HAP-1 (cell line): ENCODE measurements at places on chromosomes 7 and 10.
A peak's percentile ranks its signal among the peaks of the same experiment; 100 is the strongest.

- no peak for DNase-seq
These were observed 101.1 kb downstream of the ICA1 start for GRCh38 chr7:8160779-8161345.

GRCh38 chr10:71213761-71214440 lies 1.5 kb downstream of the UNC5B start:
- DNase-seq: no peak

DNA sequence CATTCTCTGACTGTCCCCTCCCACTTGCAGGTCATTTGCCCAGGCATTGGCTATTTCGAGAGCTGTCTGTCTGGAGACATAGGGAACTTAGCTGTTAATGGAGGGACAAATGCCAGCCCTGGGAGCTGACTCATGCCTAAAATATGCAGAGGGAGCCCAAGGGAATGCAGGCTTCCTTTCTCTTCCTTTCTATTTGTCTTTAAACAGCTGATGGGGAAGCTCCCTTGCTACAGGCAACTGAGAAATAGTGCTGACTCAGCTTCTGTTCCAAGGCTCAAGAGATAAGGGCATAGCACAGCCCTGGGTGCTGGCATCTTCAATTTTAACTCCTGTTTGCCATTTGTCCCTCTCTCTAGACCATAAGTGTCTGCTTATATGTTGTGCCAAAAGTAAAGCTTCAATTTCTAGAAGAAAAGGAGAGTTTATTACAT lies 82.7 kb upstream of the C1GALT1 start:
- DNase-seq: peak; percentile 70

- no peak for DNase-seq
These were observed 55.9 kb downstream of the CFAP46 start for GRCh38 chr10:132886211-132887099.

- no peak for DNase-seq
These were observed 720.5 kb downstream of the GRID1 start for GRCh38 chr10:85645926-85646711.

GRCh38 chr7:1558841-1559625 lies 3.0 kb upstream of the TMEM184A start:
- DNase-seq: no peak

GRCh38 chr10:78991187-78991586 lies 77.6 kb upstream of the ZMIZ1 start:
- DNase-seq: no peak

DNA sequence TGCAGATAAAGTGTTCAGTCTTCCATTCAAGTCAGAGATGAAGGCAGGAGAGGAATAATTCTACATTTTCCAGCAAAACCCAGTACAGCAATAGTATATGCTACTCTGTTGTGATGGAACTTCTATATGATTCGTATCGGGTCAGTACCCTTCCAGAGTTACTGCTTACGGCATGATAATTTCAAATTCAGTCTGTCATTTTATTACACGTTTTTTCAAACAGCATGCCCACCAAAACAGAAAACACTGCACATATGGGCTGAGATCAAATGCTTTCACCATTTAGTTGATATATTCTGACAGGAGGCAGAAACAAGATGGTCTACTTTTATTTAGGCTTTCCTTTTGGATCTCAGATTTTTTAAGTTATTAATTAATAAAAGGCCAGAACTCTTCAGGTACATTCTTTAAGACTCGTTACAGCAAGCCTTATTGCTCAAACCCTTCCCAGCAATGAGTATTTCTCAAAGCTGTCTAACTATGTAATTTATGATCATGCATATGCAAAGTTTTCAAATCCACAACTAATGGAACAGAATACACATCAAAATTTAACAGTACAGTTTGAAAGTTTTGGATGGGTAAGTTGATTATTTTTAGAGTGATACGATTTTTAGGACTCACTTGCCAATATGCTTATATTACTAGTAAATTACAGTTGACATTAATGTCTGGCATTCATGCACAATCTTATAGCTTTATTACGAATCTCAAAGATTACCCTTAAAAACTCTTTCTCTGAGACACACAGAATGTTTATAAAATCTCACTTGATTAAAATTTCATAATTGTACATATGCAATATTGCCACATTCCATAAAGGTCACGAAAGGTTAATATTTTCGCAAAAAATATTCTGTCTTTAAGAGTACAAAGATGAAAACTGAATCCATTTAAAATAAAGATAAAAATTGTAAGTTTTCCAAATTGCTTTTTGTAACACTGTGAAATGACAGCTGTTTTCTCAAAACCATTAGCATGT lies 91.0 kb downstream of the ANK3 start:
- no peak for DNase-seq

- no peak for DNase-seq
These were observed 169.5 kb downstream of the FANK1 start for GRCh38 chr10:126065751-126066377.

- no peak for DNase-seq
These were observed 222.8 kb downstream of the THSD7A start for GRCh38 chr7:11609096-11609670.

- DNase-seq: no peak
These were observed 233.5 kb downstream of the CREB5 start for GRCh38 chr7:28645866-28646265.

GRCh38 chr7:85928500-85928899 lies 715.2 kb upstream of the GRM3 start:
- no peak for DNase-seq

DNA sequence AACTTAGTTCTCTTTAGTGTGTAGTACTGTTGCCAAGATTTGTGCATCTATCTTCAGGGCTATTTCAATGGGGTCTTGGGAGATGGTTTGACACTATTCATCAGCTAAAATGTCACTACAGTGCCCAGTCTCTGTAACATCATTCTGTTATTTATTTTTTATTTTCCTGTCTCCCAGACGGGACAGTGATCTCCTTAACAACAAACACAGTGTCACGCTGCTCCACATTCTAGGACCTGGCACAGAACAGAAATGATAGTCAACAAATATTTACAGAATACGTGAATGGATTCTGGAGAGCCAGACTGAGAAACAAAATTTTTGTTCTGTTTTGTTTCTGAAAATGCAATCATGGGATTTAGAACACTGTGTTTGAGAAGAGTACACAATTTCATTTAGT lies 937.7 kb upstream of the LRRN3 start:
- no peak for DNase-seq

GRCh38 chr7:75689246-75690099 lies 49.3 kb downstream of the HIP1 start:
- no peak for DNase-seq

GRCh38 chr10:43352951-43353350 lies 18.5 kb upstream of the FXYD4 start:
- no peak for DNase-seq

DNA sequence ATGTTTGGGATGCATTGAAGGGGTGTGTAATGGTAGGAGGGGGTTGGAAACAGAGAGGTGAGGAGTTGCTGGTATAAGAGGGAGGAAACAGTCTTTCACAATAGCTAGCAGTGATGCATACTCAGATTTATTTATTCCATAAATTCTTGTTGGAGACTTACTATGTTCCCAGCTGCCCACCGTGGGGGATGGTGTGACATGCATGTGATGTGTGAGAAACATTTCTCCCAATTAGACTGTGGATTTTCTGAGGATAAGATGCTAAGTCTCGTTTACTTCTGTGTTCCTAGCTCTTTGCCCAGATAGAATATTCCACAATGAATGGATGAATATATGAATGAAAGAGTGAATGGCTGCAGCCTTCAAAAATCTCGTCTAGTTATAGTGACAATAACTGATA lies 23.0 kb upstream of the NEUROD6 start:
- DNase-seq: no peak

DNA sequence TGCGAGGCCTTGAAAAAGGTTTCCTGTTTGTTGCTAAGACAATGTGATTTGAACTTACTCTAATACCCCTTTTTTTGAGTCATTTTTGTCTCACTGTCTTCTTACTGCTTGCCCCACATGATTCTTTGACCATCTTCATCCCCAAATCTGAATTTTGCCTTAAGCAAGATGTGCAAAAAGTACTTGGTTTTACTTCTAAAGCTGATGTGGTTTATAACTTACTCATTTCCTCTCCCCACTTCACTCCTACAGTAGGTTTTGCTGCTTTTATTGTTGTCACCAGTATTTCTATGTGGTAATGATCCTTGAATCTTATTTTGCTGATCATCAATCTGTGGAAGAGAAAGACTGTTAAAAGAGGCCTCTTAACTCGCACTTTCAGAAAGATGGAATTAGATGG lies 396.4 kb downstream of the SDK1 start:
- DNase-seq: no peak

- DNase-seq: no peak
These were observed 38.8 kb downstream of the ZNF783 start for GRCh38 chr7:149300620-149301285.

DNA sequence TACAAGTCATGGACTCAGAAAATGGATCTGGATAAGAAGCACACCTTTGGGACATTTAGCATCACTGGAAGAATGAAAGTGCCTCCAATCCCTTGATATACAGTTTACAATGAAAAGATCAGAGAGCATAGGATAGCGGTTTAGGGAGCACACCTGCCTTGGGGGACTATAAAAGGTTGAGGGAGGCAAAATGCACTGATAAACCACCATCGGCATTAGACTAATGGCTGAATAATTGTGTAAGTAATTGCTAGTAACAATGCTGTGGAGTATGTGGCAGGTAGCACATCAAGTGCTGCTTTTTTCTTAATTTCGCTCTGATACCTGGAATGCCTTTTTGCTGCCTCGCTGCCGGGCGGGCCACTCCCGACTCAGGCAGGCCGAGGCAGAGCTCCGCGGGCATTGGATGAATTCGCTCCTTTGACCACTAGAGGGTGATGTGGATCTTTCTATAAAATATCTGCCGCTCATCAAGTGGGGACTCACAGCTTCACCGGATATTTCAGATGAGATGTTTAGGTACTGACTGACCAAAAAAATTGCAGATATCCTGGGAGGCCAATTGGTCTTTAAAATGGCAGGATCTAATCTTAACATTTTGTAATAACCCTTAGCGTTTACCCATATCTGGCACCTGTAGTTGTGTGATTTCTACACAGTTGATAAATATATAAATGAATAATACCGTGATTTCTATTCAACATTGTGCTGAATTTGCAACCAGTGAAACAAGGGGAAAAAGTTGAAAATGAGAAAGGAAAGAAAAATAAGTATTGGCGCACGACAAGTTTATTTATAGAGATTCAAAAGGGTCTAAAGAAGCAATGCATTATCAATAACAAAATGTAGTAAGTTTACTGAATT lies 116.8 kb upstream of the PRSS1 start:
- DNase-seq: peak; percentile 29

GRCh38 chr10:31062856-31063255 lies 31.2 kb upstream of the ZNF438 start:
- DNase-seq: no peak

DNA sequence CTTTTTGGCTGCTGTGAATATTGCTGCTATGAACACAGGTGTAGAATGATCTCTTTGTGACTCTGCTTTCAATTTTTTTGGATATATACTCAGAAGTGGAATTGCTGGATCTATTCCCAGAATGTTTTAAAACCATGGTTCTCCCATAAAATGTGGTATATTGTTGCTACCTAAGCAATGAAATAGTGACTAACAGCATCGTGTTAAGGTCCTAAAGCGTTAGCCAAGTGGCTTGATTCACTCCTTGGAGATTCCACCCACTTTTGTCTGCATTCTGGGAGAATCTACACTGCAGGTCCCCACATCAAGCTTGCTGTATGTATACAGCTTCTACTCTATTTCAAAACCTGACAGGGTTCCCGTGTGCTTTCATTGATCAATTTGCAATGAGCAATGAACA lies 105.6 kb downstream of the CDK6 start:
- DNase-seq: no peak

DNA sequence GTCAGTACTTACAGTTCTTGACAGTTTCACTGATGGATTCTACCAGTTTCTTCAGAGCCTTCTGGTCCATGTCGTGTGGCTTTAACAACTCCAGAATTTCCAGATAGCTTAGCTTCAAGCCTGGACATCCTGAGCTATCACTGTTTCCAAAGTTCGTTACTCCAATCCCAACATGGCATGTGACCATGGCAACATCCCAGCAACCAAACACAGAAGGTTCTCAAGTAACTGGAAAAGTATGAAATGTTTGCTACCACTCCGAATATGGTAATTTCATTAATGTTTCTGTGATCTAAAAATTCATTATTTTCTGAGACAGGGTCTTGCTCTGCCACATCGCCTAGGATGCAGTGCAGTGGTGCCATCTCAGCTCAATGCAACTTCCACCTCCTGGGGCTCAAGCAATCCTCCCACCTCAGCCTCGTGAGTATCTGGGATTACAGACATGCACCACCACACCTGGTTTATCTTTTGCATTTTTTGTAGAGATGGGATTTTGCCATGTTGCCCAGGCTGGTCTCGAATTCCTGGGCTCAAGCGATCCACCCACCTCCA lies 29.3 kb downstream of the RBM48 start:
- DNase-seq: no peak

GRCh38 chr7:63071396-63071795 lies 927.3 kb upstream of the ZNF722 start:
- DNase-seq: no peak

DNA sequence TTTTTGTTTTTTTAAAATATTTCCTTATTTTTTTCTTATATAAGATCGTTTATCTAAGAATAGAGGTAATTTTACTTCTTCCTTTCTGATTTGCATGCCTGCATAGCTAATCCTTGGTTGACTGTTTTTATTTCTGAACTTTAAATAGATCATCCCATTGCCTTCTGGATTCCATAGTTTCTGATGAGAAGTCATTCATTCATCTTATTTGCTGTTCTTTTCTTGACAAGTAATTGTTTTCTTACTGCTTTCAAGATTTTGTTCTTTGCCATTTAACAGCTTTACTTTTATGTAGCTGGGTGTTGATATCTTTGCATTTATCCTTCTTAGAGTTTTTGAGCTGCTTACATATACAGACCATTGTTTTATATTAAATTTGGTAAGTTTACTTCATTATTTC lies 437.9 kb downstream of the SDK1 start:
- no peak for DNase-seq

- DNase-seq: no peak
These were observed 33.5 kb upstream of the VPS41 start for GRCh38 chr7:38942431-38943051.
